ENCODE measurements at places on chromosomes 5 and 9.

GRCh38 chr5:154063372-154063771, 24.6 kb downstream of the MFAP3 start:
- no peak for DNase-seq

- DNase-seq: no peak
Observed at GRCh38 chr9:1331546-1332038, 281.4 kb downstream of the DMRT2 start.

- DNase-seq: no peak
Observed at GRCh38 chr9:80437825-80438224, 866.1 kb downstream of the TLE4 start.

- DNase-seq: no peak
Observed at GRCh38 chr5:109989161-109989560, 299.4 kb downstream of the MAN2A1 start.

- no peak for DNase-seq
Observed at GRCh38 chr9:110949081-110949480, 89.2 kb downstream of the LPAR1 start.

GRCh38 chr9:4814913-4815312, 22.2 kb downstream of the RCL1 start:
- DNase-seq: no peak

DNA sequence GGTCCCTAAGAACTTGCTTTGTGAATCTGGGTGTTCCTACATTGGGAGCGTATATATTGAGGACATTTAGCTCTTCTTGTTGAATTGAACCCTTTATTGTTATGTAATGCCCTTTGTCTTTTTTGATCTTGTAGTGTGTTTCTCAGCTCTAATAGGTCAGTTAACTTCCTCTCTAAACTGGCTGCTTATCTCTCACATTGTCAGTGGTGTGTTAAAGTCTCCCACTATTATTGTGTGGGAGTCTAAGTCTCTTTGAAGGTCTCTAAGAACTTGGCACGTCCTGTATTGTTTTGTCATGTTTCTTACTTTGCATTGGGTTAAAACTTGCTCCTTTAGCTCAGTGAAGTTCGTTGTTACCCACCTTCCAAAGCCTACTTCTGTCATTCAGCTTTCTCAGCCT, 36.2 kb downstream of the RIC1 start:
- DNase-seq: peak; percentile 60

DNA sequence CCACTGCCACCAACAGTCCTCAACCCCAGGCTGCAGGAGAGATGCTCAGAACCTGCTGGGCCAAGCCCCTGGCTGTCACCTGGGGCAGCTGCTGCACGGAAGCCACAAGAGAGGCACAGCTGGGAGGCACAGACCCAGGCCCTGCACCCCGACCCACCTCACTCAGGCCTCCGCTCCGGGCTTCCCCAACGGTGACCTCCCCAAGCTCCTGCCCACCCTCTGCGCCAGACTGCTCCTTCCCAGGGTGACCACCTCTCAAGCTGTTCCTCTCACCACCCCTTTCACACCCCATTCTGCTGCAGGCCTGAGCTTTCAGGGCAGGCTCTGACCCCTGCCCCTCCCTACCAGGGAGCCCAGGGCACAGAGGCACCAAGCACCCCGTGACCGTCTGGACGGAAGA, 33.0 kb downstream of the VAV2 start:
- no peak for DNase-seq

DNA sequence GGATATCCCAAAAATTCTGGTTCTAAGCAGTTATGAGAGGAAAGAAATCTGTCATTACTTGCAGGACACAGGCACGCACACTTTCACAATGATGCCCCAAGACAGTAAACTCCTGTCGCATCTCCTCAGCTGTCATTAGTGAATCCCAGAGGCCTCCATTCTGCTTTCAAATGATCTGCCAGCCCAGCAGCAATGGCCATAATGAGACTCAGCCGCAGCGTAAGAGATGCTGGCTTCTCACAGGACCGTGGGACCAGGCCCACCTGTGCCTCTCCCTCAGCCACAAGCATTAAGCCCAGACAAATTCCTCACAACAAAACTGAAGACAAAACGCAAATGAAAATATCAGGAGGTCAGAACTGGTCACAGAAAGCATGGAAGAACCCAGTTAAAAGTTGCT, 98.0 kb upstream of the VLDLR start:
- no peak for DNase-seq

DNA sequence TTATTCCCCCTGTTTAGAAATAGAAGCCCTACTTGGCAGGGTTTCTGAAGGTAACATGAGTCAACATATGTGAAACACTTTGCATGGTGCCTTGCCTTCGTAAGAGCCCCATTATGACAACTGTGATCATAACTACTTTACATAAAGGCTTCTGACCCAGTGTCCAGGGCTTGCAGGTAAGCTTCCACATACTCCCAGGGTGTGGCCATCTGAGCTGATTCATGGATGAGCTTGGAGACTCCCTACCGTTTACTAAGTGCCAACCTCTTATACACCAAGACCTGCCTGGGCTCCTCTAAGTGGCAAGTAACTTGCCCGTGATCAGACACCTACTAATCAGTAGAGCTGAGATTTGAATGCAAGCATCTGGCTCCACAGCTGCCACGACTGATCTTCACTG, 62.8 kb upstream of the C5orf58 start:
- DNase-seq: no peak

- no peak for DNase-seq
Observed at GRCh38 chr5:81010336-81011169, 50.4 kb downstream of the RASGRF2 start.

- no peak for DNase-seq
Observed at GRCh38 chr9:4238522-4238921, 61.3 kb downstream of the GLIS3 start.

DNA sequence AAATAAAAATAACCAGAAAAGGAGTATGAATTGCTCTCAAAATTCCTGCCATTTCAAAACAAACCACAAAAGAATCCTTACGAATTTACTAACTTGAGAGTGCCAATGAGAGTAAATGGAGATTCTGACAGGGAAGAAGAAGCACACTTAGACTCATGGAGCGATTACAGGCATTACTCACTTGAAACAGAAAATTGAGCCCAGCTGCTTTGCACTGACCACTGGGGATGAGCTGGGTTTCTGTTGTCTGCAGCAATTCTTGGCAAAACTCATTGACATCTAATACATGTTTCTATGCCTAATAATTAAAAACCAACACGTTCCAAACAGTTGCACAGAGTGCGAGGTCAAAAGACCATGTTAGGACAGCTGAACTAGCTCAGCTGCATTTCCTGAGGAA, 731.6 kb downstream of the DNAH5 start:
- DNase-seq: no peak

GRCh38 chr5:133297293-133297692, 245.5 kb downstream of the HSPA4 start:
- no peak for DNase-seq

DNA sequence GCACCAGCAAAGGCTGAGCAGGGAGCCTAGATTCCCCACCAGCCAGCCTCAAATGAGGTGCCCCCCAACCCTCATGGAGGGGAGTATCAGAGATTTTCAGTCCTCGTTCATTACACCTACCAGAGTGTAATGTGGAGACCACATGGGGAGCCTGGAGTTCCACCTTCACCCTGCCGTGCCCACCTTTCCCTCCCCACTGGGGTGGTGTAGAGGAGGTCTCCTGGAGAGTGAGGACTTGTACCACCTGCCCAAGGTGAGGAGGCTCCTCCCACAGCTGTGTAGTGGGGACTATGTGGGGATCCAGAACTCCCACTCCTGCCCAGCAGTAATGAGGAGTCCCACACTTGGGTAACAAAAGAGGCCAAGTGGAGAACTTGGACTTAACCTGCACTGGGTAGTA, 221.8 kb downstream of the SAXO1 start:
- no peak for DNase-seq

- no peak for DNase-seq
Observed at GRCh38 chr9:21121079-21121478, 20.6 kb downstream of the IFNW1 start.

GRCh38 chr5:160937570-160937969, 85.6 kb upstream of the ATP10B start:
- DNase-seq: no peak

GRCh38 chr9:90929626-90930025, 128.0 kb downstream of the SYK start:
- DNase-seq: no peak

DNA sequence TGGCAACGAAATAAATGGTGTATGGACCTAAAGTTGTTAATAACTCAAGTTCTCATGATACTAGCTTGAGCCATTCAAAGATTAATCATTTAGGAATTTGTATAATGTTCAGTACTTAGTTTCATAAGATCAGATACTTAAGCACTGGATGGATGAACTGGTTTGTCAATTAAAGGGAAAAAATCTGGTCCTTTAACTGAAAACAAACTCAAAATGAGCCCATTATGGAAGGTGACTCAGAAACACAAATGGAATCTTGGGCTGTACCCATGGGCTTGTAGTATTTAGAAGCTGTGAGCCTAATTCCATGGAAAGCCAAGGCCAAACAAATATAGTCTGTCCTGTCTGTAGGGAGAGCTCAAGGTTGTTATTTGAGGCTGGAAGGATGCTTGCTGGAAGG, 27.6 kb upstream of the ADRB2 start:
- DNase-seq: no peak

- no peak for DNase-seq
Observed at GRCh38 chr9:18798508-18799290, 234.3 kb downstream of the SAXO1 start.

DNA sequence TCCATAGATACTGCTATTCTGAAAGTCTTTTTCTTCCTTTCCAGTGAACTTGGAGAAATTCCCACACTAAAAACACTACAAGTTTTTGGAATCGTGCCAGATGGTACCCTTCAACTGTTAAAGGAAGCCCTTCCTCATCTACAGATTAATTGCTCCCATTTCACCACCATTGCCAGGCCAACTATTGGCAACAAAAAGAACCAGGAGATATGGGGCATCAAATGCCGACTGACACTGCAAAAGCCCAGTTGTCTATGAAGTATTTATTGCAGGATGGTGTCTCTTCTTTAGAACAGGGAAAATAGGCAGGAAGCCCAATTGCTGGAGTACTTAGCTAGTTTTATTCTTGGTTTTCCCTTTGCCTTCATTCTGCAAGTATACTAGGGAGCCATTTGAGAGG, 29.9 kb downstream of the SKP2 start:
- DNase-seq: no peak

- no peak for DNase-seq
Observed at GRCh38 chr5:2929779-2930178, 178.3 kb upstream of the IRX2 start.

- no peak for DNase-seq
Observed at GRCh38 chr5:169904508-169904907, 75.8 kb downstream of the INSYN2B start.

GRCh38 chr9:14719231-14719923, 3.2 kb downstream of the CER1 start:
- DNase-seq: no peak

DNA sequence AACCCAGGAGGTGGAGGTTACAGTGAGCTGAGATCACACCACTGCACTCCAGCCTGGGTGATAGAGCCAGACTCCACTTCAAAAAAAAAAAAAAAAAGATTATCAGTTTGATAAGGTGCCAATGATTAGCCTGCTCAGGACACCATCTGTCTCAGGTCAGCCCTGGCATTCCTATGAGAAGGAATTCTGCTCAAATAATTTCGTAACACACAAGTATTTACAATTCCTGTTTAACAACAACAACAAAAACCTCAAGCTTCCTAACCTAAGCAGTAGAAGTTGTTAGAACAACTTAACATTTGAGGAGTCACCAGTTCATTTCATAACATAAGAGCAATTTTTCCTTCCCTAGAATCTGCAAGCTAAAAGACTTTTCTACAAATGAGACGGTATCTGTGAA, 85.0 kb downstream of the LHFPL2 start:
- DNase-seq: no peak

- no peak for DNase-seq
Observed at GRCh38 chr5:59874675-59875074, 18.9 kb downstream of the PDE4D start.

GRCh38 chr5:116905885-116906284, 331.3 kb upstream of the SEMA6A start:
- no peak for DNase-seq

GRCh38 chr5:10588779-10589447, 25.0 kb downstream of the ANKRD33B start:
- peak; percentile 98 for DNase-seq

DNA sequence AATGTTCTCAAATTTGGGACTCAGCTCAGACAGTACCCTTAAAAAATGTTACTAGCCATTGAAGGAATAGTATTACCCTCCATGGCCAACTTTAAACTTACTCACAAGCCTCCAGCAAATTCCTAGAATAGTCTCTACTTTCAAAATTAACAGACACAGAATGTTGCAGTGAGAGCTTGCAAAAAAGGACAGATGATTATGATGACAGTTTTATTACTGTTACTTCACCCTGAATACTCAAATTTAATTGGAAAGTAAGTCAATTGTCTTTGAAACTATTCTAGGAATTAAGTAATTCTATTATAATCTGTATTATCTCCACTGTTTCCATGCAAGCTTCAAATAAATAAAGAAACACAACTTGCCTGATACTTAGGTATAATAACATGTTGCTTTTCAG, 288.3 kb downstream of the SLF1 start:
- DNase-seq: no peak

GRCh38 chr5:8079056-8079455, 210.1 kb downstream of the MTRR start:
- no peak for DNase-seq

GRCh38 chr9:98518556-98518955, 190.2 kb downstream of the GABBR2 start:
- DNase-seq: no peak

DNA sequence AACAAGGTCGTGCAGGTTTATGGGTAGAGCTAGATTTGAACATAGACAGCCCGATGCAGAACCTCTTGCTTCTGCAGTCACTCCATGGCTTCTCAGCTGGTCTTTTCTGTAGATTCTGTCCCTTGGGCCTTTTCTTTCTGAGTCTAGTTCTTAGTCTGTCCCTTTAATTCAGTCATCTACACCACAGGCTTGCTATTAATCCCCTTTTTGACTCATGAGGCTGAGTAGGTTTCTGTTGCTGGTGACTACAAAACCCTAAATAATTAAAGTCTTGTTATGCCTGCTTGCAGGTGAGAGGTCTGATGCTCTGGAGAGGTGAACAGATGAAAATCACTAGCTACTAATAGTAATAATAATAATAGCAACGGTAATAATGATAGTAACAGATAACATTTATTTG, 19.3 kb upstream of the STRBP start:
- DNase-seq: no peak

DNA sequence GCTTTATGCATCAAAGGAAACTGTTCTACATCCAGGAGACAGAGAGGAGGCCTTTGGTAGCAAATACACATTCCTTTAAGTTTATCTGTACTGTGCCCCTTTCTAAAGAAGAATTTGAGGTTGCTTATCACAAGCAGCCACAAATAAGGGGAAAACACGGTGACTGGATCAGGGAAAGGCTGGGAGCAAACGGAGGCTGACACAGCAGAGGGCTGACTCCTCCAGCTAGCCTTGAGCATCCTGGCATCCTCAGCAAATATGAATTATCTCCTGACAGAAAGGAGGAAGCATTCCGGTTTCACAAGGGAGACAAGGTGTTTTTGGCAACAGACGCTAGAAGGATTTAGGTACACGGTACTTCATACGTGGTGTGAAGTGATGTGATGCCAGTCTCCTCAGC, 133.5 kb downstream of the DCP2 start:
- DNase-seq: no peak

Data from hematopoietic multipotent progenitor cell treated with erythropoietin and hydrocortisone succinate and interleukin-3 and kit ligand, for 4 days (in vitro differentiated cells).